SK-N-SH (cell line): ENCODE measurements at places on chromosomes 11 and 22.

DNA sequence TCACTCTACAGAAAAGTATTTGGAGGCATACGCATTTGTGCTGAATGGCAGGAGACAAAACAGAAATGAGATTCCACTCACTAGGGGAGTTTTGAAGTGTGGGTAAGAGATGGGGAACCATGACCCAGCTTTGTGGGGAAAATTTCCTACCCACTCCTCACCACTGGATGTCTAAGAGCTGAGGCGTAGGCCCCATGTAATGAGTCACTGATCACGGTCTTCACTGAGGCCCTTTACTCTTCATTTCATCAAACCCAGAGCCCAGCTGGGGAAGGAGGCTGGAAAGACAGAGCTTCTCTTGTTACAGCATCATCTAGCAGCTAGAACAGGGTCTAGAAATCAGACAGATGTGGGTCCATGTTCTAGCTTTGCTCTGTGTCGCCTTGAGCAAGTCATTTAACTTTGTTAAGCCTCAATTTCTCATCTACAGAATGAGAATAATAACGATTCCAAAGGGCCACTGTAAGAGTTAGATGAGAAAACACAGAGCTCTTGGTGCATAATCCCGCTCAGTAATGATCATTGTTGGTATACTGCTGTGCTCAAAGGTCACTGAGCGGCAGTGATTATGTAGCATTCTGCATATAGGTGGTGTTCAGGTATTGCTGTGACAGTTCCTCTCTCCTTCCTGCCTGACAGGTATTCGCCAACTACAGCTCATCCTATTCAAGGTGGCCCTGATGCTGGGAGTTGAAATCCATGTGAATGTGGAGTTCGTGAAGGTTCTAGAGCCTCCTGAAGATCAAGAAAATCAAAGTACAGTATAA is 97.2 kb downstream of the MICAL2 start:
- DNase-seq: no peak

DNA sequence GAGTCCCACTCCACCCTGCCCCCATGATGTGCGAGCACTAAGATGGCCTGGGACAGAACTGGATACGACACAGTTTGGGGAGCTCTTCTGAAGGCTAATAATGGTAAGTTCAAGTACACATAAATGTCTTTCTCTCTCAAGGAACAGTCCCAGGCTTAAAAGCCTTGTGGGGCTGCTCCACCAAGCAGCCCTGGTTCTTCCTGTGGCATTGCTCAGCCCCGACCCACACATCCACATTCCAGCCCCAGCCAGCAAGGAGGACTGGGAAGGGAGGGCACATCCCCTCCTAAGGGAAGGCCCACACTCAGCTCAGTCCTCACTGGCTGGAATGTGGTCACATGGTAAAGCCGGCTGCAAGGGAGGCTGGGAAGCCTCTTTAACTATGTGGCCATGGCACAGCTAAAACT is 13.3 kb upstream of the MB start:
- DNase-seq: no peak

- DNase-seq: peak; percentile 90
These were observed 9.7 kb upstream of the AHNAK start for GRCh38 chr11:62556108-62556874.

DNA sequence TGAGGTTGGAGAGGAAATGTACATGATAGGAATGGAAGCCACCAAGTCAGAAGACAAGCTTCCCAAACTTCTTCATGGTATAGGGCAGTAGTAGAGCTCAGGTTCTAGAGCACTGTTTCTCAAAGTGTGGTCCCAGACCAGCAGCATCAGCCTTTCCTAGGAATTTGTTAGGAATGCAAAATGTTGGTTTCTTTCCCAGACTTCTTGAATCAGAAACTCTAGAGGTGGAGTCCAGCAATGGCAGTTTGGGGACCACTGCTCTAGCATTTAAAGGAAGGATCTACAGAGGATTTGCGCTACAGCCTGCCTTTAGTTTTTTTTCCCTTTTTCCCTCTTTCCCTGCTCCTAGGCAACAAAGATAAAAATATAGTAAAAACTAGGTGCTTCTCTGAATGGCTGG is 17.0 kb upstream of the MMP12 start:
- DNase-seq: no peak

GRCh38 chr11:72838691-72839305 is 24.6 kb downstream of the ATG16L2 start:
- no peak for DNase-seq

DNA sequence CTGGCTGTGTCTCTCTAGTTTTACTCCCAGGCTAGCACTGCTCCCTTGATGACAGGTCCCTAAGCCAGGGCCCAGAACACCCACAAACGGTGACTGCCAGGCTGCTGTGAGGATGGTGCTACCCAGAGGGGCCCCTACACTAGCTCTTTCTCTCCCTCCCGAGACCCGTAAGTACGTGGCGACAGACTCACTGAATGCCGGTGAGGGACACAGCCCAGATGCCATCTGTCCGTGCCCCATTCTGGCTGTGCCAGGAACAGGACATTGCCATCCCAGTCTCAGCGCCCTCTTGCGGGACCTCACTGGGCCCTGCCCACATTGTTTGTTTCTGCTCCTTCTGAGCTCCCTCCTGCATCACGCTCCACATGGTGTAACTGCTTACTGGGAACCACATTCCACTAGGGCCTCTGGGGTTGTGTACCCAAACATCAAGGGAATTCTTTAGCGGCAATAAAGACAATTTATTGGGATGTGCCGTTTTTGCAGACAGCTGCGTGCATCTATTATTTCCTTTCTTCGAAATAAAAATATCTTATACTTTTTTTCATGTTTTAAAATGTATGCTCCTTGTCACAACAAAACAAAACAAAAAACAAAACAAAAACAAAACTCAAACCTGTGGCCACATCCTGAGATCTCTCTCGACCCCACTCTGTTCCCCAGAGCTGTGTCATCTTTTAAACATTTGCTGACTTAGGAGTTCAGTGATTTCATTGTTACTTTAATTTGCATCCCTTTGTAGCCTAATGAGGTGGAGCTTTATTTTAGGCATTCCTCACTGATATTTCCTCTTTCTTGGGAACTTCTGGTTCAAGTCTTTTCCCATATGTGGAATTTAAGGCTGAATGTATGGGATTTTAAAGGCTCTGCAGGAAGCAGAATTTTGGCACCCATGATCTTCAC is 4.4 kb upstream of the TPCN2 start:
- peak; percentile 77 for DNase-seq

DNA sequence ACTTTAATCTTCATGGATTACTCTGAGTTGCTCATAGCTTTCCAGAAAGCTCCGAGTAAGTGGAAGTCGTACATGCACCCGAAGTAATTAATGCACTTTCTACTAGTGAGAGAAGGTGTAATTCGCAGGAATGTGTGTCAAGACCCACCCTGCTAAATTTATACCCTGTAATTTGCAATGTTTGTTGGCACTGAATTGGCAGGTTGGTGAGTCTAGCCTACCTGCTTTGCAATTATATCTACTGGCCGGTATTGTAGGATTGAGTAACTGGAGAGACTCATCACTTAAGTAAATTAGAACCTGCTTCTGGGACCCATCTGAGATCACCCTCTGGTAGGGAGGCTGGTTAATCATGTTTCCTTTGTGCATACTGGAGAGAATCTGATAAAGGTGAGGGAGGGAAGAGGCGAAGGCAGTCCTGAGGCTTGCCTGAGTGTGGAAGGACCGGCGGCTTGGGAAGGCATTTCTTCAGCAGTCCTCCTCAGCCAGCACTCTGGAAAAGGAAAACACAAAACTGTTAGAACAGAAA is 63.3 kb downstream of the LDLRAD3 start:
- no peak for DNase-seq

GRCh38 chr22:29842740-29843139 is 4.7 kb upstream of the ASCC2 start:
- no peak for DNase-seq

DNA sequence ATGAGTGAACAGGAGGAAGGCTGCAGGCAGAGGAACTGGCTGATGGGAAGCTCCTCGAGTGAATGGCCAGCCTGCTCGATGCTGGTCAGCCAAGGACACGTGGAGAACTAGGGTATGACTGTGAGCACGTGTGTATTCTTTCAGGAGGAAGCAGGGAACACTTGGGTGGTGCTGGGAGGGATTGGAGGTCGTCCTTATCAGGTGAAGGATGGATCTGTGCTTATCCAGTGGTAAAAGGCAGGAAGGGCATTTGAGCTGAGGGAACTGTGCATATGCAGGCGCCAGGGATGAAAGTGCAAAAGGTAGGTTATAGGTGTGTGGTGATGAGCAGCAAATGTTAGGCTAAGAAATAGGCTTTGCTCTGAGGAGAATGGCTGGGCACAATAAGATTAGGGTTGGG is 9.7 kb upstream of the SLCO2B1 start:
- DNase-seq: no peak

- DNase-seq: no peak
These were observed 873.2 kb downstream of the METTL15 start for GRCh38 chr11:28981381-28981780.

DNA sequence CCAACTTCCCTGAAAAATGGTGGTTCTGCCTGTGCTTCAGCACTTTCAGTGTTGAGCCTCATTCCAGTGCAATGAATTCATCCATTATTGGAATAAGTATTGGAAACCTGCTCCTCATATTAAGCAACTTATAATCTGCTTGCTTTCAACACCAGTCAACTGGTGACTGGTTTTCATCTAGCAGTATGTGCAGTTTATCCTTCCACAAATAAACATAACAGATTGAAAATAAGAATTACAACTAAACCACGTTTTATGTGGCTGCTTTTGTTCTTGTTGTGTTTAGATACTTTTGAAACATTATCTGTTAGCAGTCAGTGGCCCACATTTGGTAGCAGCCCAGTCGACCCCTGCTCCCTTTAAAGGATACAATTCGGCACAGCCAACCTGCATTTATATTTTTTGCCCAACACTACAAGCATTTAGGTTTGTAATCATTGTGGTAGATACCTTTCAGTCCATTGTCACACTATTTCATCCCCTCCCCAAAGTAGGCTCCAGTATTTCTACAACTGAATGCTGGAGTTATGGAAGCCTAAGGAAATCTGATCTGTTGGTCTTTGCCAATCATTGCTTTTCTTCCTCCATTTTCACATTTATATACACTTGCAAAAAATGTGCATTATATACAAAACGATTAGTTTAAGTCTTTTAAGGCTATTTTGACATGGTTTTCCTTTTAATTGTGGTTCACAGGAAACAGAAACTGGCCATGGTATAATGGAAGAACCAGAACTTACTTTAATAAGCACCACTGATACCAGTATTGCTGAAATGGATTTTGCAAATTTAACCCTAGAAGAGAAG is 13.1 kb downstream of the TAF1D start:
- no peak for DNase-seq

DNA sequence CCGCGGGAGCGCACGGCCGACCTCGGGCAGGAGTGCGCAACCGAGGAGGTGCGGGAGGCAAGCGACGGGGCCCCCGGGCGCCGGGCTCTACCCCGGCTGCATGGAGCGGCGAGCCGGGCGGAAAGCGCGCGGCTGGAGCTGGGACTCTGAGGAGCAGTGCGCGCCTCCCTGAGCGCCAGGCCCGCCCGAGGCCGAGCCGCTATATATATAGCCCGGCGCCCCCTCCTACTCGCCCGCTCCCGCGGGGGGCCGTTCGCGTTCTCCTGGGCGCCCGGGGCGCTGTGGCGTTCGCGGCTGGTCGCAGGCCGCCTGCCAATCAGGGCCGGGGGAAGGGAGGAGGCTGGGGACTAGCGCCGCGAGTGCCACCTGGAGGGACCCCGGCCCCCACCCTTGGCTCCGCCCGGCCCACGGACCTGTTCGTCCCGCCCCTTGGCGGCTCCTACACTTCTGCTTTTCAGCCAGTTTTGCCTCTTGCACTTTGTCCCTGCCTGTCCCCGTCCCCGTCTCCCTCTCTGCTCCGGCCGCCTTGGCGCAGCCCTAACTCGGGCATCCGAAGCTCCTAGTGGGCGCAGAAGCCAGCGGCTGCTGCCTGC is at the start of gene FGF4:
FGF4 (minus strand) TSS at position 179 of the 593 bp plus-strand sequence. CDS start 257 bp downstream, outside the sequence.
- peak; percentile 38 for DNase-seq

DNA sequence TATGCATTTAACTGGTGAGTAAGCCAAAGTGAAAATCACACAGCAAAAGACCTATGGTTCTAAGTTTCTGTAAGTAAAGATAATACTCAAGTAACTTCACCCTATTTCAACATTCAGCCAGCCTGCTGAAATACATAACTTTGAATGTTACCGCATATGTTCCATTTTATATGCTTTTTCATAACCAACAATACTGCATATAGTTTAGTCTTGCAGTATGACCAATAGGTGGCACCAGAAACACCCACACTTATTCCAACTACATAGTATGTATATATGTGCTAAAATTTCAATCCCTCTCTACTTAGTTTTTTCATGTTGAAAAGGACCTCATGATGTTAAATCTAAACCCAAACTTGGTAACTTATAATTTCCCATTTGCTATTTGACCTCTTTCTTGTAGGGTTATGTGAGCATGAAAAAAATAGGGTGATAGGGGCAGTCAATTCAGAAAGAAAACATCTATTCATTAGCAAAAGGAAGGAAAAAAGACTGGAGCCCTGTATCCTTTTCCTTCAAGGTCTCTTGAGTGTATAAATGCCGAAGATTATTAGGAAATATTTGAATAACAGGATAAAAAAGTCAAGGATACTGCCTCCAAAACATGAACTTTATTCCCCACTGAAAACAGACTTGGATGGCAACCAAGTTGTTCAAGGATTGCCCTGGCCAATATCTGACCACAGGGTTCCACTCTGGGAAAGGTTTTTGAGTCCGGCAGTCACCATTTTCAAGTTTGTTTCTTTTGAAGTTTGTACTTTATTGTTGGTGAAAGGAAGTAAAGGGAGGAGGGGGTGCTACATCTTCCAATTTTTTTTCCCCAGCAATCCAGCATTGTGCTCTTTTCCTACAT is 23.8 kb upstream of the FZD4 start:
- peak; percentile 50 for DNase-seq

DNA sequence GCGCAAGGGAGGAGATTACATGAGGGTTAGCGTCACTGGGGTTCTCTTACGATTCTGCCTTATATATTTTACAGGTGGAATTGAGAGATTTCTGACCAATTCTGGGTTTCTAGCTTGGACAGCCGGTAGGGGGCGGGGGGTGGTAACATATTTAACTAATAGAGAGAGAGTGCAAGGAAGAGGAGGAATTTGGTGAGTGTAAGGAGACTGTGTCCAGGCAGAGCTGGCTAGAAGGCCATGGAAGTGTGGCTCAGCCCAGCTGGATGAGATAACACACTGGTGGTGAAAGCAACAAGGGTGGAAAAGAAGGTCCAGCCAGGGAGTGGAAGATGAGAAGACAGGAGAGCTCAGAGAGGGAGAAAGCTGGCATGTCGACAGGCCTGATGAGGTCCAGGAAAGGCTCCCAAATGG is 56.5 kb downstream of the ST3GAL4 start:
- no peak for DNase-seq

GRCh38 chr22:46066691-46067090 is 83.6 kb upstream of the PPARA start:
- DNase-seq: no peak

DNA sequence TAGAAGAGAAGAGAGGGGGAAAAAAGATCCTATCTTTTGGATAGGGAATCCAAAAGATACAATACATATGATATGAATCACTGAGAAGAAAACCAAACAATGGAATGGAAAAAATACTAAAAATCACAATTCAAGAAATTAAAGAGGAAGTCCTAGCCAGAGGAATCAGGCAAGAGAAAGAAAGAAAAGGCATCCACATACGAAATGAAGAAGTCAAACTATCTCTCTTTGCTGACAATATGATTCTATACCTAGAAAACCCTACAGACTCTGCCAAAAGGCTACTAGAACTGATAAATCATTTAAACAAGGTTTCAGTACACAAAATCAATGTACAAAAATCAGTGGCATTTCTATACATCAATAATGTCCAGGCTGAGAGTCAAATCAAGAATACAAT is 91.4 kb downstream of the EFCAB6 start:
- no peak for DNase-seq
